NCI-H2029 (cell line): ENCODE measurements at places on chromosomes 2 and 18.

DNA sequence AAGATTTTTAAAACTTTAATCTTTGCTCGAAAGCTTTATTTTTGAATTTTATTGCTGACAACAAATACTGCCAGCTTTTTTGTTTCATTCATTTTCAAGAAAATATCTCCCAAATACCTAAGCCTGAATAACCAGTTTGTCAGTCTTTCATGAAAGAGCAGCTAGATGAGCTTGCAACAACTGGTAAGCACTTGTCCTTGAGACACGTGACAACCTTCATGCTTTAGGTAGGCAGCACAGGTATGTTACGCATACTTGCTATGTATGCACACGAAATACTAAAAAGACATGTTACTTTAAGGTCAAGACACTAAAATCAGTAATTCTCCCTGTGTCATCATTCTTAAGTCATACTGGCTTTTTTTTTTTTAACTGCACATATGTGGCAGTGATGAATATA, 12.3 kb downstream of the CEBPZ start:
- no peak for DNase-seq

GRCh38 chr2:16127958-16128357, 187.6 kb downstream of the MYCN start:
- no peak for DNase-seq

GRCh38 chr2:178242552-178242883, 48.2 kb downstream of the OSBPL6 start:
- no peak for DNase-seq

DNA sequence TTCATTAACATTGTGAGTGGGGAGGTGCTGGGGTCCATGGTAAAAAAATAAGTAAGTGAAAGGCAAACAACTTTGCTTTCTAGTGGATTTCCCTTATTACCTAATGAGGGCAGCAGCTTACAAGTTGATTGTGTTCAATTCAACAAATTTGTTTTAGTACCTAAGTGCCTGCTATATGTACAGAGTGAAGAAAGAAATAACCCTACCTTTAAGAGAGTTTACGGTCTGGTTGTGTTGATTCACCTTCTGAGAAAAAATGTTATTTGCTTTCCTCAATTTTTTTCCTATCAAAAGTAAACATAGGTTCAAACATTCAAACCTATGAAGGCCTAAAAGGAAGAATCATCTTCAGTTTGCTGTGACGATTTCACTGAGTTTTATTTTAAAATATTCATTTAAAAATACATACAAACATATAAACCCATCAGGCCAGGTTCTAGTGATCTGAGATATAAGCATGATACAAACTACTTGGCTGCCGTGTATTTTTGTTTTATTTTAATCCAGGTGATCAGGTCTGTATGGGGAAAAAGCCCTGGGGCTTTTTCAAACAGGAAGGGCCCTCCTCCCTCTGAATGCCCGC, 1.5 kb upstream of the SPTBN1 start:
- DNase-seq, result no peak

DNA sequence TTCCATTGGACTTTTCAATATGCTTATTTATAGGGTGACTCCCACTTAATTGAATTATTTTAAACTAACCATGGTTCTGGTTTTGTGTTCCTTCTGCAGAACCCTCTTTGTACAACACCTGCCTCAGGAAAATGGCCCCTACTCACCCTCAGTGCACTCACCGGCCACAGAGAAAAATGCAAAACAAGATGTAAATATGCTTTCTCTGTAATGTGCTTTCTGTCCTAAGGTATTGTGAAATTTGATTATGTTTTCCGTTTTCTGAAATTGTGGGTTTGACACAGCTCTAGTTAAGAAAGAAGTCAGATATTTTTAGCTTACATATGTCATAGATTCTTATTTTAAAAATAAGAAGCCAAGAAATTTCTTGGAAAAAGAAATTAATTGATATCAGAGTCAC, 357.7 kb upstream of the SMIM21 start:
- DNase-seq, result no peak

DNA sequence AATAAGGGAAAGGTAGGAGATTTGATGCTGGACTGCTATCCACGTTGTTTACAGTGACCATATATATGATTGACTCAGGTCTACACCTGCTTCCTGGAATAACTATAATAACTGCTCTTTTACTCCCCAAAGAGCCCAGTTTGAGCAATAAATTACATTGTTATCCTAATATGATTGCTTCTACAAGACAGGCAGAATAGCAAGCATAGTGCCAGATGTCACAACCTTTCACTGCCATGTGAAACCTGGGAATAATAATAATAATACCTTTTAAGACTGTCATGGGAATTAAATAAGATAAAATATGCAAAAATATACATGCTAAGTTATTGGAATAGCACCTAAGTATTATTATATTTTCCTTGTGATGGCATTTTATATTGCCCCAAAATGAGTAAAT, 298.7 kb downstream of the GALNT13 start:
- DNase-seq, result no peak
